ENCODE measurements at places on chromosomes 1 and 21.

DNA sequence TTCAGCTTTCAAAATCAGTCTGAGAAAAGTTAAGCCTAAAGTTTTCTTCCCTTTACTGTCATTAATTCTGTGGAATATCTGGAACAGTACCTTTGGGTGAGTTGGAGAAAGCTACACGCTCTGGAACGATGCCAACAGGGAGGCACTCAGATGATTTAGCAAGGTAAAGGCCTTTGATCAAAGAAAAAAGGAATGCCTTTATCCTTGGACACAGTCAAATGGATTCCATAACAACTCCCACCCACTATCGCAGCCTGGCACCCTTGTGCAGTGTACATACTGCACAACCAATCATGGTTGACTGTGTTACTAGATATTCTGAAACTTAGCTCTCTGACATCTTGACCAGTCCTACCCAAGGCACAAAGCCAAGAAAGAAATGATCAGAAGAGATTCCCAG lies 218.7 kb downstream of the PATJ start:
- DNase-seq = no peak

DNA sequence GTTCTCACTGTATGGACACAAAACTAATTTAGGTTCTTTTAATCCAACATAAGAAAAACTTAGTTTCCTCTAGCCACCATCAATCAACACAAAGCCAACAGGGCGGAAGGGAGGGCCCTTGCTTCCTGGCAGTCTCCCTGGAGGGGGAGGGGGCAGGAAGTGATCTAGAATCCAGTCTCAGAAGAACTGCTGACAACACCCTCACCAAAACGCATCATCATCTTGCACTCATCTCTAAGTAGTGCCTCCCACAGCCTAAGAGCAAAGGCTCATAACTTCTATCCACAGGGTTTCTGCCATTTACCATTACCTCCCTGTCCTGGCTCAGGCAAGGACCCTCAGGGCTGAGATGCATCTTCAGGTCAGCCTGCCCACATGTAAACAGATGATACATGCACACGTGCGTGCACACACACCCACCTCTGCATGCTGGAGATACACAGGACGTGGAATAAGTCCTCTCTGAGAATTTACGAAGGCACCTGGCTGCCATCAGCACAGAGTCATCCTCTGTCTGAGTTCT lies 20.5 kb downstream of the HIVEP3 start:
- DNase-seq = no peak

DNA sequence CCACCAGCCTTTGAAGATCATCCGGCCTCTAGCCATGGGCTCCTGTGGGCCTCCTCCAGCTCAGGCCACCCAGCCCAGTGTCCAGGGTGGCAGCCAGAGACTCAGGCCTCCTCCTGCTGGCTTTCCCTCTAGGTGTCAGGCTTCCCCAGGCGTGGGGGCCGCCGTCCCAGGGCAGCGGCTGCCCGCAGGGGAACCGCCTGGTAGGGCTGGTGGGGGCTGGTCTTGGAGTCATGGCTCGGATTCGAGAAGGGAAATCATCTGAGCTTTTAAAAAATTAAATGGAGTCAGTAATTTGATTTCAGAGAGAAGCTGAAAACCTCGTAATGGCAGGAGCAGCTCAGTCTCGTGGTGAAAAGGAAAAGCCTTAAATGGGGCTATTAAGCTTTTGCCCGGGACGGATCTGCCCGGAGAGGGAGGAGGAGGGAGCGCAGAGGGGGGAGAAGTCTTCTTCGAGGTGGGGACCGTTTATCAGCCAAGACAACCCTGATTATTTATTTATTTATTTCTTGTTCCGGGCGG lies 66.4 kb upstream of the TARDBP start:
- DNase-seq = no peak

DNA sequence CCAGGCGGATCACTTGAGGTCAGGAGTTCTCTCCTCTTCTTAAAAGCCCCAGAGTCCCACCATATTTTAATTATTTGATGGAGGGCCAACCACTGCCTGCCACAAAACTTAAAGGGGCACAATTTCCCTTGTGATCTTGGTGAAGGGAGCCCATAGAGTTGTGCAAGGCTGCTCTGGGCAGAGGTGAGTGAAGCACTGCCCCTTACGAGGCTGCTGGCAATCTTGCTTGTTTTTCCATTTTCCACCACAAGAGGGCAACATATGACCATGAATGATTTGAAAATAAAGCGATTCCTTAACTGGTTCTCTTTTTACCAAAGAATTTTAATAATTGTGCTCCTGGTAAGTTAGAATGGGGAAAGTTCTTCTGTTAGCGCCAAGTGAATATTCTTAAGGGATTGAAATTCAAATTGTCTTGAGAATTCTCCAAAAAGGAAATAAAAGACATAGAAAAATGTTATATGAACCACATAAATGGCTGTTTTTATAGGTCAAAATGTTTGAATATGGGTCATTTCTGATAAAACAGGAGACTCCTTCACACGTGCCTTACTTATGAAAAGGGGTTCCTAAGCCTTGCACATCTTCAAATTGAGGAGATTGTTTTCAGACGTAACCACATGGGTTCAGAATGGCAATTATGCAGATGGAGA lies 22.7 kb downstream of the PGM1 start:
- DNase-seq = no peak

- DNase-seq = no peak
These were observed 78.8 kb downstream of the TRABD2B start for GRCh38 chr1:47918257-47918867.

- DNase-seq = no peak
These were observed 8.8 kb upstream of the IFNLR1 start for GRCh38 chr1:24195874-24196273.

DNA sequence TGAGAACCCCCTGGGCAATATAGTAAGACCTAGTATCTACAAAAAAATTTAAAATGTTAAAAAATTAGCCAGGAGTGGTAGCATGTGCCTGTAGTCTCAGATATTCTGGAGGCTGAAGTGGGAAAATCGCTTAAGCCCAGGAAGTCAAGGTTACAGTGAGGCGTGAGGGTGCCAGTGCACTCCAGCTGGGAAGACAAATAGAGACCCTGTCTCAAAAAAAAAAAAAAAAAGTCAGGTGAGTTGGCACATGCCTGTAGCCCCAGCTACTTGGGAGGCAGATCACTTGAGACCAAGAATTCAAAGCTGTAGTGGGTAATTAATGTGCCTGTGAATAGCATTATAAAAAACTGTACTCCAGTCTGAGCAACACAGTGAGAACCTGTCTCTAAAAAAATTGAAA lies 4.6 kb downstream of the BECN2 start:
- DNase-seq = no peak

DNA sequence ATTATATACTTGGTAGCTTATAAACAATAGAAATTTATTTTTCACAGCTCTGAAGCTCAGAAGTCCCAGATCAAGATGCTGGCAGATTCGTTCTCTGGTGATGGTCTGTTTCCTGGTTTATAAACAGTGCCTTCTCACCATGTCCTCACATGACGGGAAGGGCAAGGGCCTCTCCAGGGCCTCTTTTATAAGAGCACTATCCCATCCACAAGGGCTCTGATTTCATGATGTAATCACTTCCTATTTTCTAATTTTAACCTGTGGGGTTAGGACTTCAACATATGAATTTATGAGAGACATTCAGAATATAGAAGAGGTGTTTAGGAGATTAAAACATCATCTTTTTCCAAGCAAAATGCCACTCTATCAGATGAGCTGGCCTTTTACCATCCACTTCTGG lies 32.1 kb upstream of the PLPPR4 start:
- DNase-seq = no peak

- no peak for DNase-seq
These were observed 14.0 kb downstream of the KCNN3 start for GRCh38 chr1:154856049-154856448.

DNA sequence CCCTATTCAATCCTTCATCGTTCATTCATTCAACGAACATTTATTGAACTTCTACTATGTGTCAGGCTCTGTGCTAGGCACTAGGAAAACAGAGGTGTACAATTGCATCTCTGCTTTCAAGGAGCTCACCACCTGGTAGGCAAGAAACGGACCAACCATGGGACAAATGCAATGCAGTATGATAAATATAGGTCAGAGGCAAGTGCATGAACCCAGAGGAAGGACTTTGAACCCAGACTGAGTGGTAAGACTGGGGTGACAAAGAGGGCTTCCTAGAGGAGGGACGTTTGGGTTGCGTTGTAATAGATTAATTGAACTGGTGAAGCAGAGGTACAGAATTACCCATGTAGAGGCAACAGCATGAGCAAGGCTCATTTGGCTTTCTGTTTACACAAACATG lies 16.4 kb downstream of the CD2 start:
- DNase-seq = no peak

DNA sequence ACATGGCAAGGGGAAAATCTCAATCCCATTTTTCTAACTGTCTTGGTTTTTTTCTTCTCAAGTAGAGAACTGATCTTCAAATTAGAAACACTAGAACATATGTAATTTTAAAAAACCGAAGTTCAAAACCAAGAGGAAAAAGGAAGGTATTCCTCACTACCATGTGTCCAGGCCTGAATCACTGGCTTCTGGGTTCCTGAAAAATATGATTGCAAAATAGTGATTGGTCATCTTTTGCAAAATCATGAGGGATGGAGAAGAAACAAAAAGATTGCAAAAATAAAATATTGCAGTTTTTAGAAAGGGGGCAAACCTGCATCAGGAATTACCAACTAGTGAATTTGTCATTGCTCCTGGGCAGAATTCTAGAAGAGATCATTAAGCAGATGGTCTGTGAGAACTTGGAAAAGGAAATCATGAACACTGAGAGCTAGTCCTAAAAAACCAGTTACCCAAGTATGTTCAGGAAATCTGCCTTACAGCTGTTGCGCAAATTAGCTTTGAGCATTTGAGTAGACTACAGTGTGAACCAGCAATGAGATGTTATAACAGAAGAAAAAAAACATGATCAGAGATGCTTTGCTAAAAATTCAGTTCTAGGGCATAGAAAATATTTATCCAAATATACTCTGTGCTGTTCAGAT lies 49.4 kb downstream of the SPATA46 start:
- DNase-seq = no peak

DNA sequence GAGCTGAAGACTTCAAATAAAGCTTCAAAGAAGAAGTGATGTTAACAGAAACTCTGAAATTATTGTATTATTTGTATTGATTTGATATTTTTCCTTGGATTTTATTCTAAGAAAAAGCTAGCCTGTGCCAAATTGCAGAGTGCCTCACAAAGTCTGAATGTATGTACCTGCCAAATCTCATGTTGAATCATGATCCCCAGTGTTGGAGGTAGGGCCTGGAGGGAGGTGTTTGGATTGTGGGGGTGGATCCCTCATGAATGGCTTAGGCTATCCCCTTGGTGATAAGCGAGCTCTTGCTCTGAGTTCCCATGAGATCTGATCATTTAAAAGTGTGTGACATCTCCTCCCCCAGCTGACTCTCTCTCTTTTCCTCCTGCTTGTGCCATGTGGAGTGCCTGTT lies 43.6 kb downstream of the ACKR1 start:
- no peak for DNase-seq

GRCh38 chr1:159468321-159468720 lies 28.8 kb downstream of the OR10J1 start:
- DNase-seq = no peak

DNA sequence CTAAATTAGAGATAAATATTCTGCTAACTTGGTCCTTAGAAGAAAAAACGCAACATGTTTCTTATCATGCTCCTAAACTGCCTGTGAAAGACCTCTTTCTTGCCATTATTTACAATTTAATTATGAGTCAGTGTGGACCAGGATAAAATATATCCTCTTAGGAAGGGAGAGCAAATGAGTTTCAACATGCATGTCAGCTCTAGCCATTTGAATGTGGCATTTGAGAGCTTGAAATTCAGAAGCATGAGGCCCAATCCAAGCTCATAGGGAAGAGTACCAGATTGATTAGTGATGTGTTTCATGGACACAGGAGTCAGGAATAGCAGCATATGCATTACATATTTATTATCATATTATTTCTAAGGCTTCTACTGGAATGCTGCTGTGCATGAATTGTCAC lies 39.3 kb downstream of the TBX15 start:
- DNase-seq = no peak

GRCh38 chr1:2465371-2466269 lies 10.5 kb upstream of the PLCH2 start:
- no peak for DNase-seq

GRCh38 chr1:56081173-56081572 lies 498.2 kb downstream of the PLPP3 start:
- DNase-seq = no peak

DNA sequence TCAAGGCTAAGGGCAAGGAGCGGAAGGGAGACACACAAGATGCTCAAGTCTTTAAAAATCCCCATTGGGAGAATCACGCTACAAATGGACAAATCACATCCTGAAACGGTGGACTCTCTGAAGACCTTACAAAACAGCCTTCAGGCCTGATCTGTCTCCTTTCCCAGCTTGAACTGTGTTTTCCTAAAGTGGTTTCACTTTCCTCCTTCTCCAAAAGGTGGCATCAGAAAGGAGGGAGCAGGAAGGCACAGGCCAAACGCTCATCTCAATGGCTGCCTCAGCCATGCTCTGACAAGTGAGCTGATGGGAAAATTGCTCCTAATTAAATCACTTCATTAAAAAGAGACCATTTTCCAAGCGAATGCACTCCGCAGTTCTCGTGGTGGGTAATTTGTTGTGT lies 47.7 kb downstream of the UTP25 start:
- DNase-seq = no peak

- DNase-seq = no peak
These were observed 27.7 kb upstream of the ATP5PO start for GRCh38 chr21:33943293-33943692.

GRCh38 chr1:245086389-245086969 lies 68.3 kb upstream of the KIF26B start:
- DNase-seq = no peak

DNA sequence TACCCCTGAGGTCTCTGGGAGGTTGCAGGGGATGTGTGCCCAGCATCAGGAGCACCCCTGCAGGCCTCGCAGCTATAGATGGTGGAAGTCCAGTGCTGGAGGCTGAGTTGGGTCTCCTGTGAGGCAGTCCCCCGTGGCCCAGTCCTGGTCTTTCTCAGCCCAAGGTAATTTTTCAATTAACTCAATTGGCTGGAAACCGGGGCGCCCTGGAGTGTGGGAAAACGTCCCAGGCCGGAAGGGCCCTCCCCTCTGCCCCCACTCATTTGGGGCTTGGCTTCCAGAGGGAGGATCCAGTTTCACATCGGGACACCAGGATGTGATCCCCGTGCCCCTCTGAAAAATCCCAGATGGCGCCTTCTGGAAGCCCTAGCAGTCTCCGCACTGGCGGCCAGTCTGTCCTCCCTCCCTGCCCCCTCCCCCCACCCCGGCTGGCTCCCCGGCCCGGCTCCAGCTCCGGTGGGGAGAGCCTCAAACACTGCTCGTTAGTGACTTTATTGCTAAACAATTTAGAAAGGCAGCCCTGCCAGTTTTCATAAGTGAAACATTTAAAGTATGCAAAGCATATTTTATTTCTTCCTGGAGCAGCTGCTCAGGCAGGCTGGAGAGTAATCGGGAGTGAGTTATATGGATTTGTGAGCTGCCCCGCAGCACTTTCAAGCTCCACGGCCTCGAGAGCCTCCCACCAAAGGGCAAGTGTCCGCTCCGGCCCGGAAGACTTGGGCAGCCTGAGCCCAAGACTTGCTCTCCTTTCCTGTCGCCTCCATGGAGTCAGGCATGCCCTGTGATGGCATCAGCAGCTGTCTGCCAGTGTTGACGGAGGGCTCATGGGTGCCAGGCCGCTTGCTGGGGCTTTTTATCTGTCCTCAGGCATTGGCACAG lies 208.2 kb upstream of the TMEM51 start:
- DNase-seq = no peak
